ENCODE measurements at places on chromosomes 2 and 18.
A peak's percentile ranks its signal among the peaks of the same experiment; 100 is the strongest.

DNA sequence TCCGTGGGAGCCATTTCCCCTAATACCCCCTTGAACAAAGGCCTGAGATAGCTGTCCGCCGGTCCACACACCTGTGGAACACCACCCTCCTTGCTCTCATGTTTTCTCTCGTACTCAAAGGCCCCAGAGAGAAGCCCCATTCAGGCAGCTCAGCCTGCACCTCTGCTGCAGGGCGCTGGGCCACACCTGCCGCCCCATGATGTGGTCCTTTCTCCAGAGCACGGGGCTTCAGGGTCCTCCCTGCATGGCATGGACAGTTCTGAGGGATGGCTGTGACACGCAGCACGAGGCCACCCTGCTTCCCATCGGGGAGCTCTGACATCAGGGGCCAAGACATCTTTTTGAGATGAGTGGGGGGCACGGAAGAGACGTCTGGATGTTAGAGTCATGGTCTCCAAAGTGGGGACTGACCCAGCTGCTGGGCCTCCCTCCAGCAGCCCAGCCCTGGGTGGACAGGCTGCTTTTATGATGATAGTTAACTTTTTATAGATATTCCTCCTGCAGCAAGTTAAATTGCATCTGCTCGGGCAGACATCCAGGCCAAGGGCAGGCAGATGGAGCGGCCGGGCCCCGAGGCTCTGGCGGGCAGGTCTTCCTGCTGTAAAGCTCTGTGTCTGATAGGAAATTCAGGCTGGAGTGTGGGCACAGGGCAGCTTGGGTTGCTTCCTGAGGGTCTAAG is 56.7 kb downstream of the SDC1 start:
- no peaks in the 10 kb centered on the region for H3K27me3 ChIP-seq
- no peak overlapping the region for H3K27ac ChIP-seq
- H3K4me1 ChIP-seq: peaks cover 19% of the 10 kb centered on the region
- no peak overlapping the region for H3K4me3 ChIP-seq
- DNase-seq: no peak

- H3K4me1 ChIP-seq: peaks cover 12% of the 10 kb centered on the region
- no peaks in the 10 kb centered on the region for H3K27me3 ChIP-seq
- no peak for DNase-seq
- no peak overlapping the region for H3K4me3 ChIP-seq
- no peak overlapping the region for H3K27ac ChIP-seq
Measured at GRCh38 chr2:196955036-196955435, 28.5 kb upstream of the PGAP1 start.

- no peaks in the 10 kb centered on the region for H3K36me3 ChIP-seq
- no peaks in the 10 kb centered on the region for H3K4me1 ChIP-seq
- H3K4me3 ChIP-seq: no peak overlapping the region
- no peak for DNase-seq
Measured at GRCh38 chr18:9067823-9068222, 34.7 kb upstream of the NDUFV2 start.

DNA sequence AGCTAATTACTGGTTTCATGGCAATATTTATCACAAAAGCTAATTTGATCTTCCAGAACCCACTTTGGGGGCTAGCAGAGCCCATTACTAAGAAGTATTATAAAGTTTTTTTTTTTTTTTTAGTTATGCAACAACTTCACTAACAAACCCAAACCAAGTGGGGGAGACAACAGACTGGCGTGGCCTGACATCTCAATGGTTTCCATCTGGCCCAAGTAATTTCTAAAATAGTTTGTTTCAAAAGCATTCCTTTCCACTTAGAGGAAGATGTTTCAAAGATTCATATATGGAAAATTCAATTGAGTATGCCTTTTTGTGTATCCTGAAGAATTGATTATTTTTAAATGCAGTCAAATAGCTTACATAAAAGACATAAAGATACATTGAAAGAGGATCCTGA is 367.1 kb downstream of the HRH4 start:
- no peak overlapping the region for H3K27ac ChIP-seq
- DNase-seq: no peak
- no peak overlapping the region for H3K4me3 ChIP-seq
- H3K4me1 ChIP-seq: peaks cover 1% of the 10 kb centered on the region
- no peaks in the 10 kb centered on the region for H3K36me3 ChIP-seq
- no peaks in the 10 kb centered on the region for H3K27me3 ChIP-seq

DNA sequence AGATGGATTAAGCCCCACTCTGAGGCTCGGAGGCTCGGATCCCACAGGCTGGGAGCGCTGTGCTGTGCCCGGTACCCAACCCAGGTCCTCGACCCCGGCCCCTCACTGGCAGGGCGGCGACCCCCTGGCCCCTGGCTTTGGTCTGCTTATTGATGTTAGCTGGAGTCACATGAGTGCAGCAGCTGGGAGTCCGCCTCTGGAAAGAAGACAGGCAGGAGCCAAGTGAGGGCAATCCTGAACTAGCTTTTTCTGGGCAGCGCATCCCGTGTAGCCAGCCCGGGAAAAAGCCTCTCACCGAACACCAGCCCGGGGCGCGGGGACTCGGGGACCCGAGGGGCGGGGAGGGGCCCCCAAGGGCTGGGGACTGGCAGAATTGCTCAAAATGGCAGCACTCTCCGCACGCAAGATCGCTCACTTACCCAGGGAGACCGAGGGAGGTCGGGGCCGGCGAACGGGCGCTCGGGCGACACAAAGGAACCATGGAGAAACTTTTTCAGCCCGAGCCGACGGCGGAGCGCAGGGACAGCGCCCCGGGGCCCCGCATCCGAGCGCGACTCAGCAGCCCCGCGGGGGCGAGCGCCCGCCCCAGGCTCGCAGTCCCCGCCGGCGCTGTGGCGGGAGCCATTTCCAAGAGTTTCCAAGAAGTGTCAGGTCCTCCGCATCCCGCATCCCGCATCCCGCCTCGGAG is 567 bp downstream of the TMEM200C start:
- H3K4me1 ChIP-seq: peaks cover 11% of the 10 kb centered on the region
- DNase-seq: no peak
- H3K36me3 ChIP-seq: no peaks in the 10 kb centered on the region
- H3K27me3 ChIP-seq: peaks cover 14% of the 10 kb centered on the region
- H3K4me3 ChIP-seq: peak overlapping the region; percentile 74
- H3K27ac ChIP-seq: peak overlapping the region; percentile 48

DNA sequence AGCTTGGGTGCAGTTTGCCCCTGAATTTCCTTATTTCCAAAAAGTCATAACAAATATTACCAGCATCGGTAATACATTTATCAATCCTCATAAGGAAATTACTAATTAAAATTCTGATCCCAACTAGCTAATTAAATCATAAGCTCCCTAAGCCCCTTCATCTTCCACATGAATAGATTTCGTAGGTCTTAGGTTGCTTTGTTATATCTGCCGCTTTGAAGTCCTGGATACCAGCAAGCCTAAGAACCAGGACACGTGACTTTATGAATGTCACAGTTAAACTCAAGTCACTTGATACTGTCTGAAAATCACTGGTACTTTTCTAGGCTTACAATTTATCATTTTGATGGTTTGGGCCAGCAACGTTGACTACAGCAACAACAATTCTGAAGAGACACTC is 134.8 kb upstream of the CAVIN2 start:
- no peak for DNase-seq
- no peak overlapping the region for H3K4me3 ChIP-seq
- H3K27me3 ChIP-seq: no peaks in the 10 kb centered on the region
- peaks cover 13% of the 10 kb centered on the region for H3K4me1 ChIP-seq
- H3K27ac ChIP-seq: no peak overlapping the region
